ENCODE measurements at places on chromosomes 11 and 22.

DNA sequence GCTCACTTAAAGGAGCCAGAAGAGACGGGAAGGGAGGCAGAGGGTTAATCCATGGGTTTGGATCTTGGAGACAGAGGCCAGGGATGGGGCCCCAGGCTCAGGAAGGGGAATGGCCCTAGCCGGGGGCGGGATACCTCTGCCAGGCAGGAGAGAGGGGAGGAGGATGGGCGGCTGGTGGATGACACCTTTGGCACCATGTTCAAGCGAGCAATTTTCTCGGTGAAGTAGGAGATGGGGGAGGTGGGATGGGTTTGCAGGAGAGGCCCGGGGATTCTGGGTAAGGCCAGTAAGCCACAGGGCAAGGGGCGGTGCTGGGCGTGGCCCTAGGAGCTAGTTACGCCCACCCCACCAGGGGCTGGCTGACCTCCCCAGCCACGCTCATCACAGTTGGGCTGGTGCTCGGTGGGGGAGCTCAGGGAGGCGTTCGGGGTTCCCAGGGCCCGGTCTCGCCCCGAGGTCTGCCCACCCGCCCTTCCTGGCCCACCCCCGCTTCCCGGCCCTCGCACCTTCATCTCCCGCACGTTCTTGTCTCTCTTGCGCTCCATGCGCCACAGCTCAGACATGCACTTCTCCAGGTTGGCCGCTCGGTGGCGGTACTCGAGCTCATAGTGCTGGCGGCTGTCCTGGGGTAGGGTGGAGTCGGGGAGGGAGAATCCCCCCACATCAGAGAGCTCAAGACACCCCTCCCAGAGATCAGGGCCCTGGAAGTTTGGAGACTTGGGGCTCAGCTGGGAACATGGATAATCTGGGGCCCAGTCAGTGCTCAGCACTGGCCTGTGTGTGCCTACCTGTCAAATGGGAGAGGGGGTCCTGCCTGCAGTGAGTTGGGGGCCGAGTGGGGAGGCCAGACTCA is 12.7 kb downstream of the BAIAP2L2 start:
- no peak for DNase-seq

- DNase-seq, result no peak
Measured at GRCh38 chr22:17912945-17913721, 111.2 kb downstream of the MICAL3 start.

- no peak for DNase-seq
Measured at GRCh38 chr22:24140357-24140756, 40.9 kb upstream of the SUSD2 start.

- no peak for DNase-seq
Measured at GRCh38 chr11:118290923-118291322, 13.6 kb upstream of the CD3E start.

- no peak for DNase-seq
Measured at GRCh38 chr11:104078245-104078644, 41.8 kb downstream of the DDI1 start.

DNA sequence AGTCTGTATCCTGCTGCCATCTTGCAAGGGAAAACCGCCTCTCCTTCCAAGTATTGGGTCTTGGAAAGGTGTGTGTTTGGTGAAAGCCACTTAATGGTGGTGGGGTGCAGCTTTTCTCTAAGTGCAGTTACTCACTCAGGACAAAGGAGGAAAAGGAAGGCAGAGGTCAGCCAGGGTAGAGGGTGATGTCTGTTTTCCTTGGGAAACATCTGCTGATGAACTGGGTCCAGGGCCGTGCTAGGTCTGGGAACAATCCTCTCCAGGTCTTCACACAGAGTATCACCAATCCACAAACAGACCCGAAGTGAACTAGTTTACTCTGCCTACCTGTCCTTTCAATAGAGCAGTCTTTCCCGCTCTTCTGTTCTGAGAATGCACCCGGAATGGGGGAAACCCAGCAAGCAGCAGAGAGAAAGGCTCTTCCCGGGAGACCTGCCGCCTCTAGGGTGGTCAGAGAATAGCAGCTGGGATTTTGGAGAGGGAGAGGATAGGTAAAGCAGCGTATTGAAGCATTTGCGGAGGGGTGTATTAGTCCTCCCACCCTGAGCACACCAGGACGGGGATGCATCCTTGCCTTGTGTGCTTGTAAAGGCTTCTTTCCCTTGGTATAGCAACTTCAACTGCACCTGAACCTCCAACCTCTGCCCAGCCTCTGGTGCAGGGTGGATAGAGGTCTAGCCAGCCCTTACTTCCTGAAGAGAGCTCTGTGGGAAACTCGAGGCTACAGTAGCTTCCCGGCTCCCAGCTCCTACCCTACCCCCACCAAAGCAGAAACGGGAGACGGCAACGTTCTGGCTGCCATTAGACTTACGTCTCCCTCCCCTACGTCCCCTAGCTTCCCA is 20.7 kb downstream of the LHFPL7 start:
- DNase-seq, result no peak

DNA sequence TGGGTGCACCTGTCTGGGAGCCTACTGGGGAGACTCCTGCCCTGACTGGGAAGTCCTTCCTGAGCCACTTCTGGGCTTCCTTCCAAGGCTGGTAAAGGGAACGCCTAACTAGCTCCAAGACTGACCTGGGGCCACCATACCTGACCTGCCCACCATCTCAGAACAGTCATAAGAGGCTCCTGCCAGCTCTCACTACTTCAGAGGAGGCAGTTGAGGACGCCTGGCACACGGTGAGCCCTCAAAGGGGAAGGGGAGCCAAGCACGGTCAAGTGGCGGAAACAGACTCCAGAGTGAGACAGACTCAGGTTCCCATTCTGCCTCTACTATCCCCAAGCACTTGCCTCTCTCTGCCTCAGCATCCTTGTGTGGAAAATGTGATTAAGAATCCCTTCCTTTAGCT is 7.6 kb downstream of the MCAT start:
- DNase-seq, result no peak

- DNase-seq, result no peak
Measured at GRCh38 chr11:117467770-117468169, 140.1 kb downstream of the CEP164 start.

DNA sequence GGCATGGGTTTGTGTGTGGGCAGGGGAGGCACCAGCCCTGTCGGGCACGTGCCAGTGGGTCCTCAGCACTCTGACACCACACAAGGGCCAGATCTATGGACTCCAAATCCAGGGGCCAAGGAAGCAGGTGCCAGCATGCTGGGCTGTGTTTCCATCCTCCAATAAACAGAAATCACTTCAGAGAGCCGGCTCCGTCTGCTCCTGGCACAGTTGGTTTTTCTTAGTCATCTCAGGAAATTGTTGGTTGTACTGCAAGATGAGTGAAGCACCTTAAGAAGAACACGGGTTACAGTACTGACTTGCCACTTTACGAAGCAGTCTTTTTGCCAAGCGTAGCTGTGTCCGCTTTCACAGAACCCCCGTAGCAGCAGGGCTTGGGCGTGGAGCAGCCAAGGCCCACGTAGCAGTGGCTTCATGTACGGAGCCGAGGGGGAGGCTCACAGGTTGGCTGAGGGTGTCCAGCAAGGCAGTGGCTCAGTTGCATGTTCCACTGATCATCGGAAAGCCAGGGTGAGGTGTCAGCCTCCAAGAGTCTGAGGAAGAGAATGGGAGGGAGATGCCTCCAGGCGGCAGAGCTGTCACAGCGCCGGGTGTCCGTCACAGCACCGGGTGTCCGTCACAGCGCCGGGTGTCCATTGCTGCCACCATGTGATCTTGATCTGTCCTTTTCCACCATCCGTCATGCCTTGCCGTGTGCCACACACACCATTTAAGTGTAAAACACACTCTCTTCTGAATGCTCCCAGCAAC is 314.9 kb downstream of the CTTN start:
- no peak for DNase-seq

- no peak for DNase-seq
Measured at GRCh38 chr22:19842393-19843106, 12.1 kb downstream of the GNB1L start.

DNA sequence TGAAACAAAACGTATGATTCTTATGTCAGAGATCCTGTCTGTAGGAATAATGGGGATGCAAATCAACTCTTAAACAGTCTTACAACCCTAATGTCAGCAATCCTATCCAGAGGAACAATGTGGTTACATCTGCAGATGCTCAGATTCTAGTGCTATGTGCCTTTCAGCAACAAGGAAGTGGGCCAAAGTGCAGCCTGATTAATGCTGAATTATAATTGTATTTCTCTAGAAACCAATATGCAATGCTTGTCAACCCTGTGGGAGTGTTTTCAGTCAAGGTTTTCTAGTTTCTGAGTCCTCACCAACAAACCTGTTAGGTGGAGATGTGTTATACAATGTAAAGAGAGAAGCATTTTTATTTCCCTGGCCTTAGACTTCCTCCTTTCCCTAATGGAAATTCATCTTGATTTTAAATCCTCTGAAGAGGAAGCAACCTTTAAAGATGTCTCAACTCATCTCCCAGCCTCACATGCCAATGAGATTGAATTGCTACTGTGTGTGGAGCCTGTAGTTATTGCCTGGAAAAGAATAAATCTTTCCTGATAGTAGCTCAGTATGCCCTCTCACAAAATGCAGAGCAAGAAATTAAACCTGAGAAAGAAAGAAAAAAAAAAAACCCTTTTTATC is 26.2 kb upstream of the TMEM123 start:
- no peak for DNase-seq

DNA sequence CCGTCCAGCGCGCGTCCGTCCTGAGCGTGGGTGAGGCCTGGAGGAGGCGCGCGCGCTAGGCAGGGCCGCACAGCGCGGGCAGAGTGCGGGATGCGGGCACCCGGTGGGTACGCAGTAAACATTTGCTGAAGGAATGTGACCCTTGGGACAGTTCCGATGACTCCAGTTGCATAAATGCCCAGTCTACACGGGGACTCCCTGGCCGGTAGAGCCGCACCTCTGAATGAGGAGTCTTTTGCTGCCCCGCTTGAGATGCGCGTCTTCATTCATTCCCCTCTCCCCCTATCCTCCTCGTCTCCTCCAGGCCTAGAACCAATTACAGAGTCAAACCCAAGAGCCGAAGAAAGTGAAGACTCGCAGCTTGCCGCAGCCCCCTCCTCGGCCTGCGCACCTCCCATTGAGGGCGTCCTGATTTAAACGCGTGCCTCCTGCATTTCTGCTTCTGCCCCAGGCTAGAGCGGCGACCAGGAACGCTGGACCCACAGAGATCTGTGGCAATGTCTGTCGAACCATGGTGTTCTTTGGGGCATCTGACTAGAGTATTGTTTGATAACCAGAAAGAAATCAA is 729 bp upstream of the CHKB start:
- no peak for DNase-seq

DNA sequence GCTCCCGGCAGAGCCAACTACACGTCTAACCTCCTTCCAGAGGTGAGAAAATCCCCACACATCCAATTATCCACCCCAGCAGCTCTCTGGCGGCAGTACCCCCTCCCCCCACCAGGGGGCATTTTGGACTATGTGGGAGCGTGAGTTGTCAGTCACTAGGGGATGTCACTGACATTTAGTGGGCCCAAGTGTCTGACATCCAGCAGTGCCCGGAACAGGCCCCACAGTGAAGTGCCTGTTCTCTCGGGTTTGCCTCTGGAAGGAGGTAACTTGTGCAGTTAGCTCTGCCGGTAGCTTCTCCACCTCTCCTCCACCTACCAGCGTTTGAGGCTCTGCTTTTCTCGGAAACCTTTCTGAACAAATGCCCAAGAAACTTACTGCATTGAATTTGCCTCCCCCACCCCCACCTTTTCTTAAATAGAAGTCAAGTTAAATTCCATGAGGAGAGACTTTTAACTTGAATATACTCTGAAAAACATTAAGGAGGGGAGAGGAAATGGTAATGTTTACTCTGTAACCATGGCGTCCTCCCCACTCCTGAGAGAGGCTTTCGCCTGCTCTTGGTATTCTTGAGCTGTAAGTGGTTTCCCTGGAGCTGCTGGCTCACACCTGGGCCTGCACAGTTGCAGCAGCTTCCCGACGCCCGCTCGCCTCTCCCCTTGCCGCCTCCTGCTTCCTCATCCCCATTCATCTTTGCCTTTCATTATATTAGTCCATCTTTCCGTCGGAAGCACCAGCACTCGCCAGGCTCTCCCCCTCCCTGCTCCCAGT is 112.8 kb downstream of the WNT7B start:
- DNase-seq, result no peak

DNA sequence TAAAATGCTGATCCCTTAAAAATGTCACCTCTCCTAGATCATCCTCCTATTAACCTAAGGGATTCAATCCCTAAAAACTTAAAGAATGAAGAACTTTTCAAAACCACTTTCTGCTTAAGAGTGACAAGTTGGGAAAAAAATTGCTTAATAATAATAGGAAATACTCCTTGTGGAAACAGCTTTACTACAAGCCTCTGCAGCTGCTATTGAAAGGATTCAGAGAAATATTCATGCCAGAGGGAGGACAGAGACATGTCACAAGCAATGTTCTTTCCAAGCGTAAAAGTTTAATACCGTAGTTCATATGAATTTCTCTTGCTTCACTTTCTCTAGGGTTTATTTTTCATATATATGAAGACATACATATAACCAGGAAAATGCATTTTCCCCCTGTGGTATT is 98.2 kb downstream of the ARHGAP20 start:
- DNase-seq, result no peak
